ENCODE measurements at places on chromosomes 4 and X.

- DNase-seq = no peak
Observed at GRCh38 chr4:73206236-73206635, 52.4 kb downstream of the ANKRD17 start.

DNA sequence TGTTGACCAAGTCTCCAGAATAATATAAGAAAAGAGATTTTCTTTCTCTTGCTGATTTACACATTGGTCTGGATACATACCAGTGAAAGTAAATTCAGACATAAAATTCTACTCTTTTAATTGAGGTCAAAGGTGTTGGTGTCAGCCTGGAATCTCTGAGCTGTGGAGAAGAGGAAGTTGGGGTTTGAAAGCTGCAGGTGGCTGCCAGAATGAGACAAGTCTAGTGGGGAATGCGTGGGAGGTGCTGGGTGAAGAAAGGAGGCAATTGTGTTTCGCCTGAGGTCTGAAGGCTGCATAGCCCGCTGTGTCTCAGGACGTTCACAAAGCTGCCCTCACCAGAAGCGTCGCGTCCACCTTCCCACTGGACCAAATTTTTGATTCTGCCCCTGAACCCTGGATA, 31.2 kb downstream of the PHEX start:
- no peak for DNase-seq

DNA sequence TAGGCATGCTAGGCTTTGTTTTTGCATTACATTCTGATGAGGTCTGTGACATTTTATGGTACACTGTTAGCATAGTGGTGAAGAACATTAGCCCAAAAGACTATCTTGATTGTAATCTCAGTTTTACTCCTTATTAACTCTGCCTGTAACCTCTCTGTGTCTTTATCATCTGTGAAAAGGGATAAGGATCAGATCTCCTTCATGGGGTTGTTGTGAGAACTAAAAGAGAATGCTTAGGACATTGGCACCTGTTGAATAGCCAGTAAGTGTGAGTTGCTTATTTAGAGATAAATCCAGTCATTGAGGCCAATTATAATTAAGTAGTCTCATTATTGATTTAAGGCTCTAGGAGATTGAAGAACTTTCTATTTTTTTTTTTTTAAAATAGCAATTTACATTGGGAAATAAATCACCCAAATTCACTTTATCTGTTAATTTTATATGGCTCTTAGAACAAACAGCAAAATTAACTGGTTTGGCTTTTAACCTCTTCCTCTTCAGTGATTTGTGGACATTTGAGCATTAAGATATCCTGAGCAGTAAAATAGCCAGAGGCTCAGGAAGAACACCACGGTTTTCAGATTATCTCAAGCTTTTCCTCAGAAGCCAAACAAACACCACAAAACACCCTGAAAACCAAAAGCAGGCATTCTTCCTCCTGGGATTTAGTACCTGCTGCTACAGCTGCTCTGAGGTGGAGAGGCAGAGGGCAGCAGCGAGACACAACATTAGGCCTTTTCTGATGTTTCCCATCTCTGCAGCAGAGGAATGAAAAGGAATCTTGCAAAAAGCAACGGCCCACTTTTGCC, 192.9 kb downstream of the ARHGAP10 start:
- DNase-seq = peak; percentile 32

DNA sequence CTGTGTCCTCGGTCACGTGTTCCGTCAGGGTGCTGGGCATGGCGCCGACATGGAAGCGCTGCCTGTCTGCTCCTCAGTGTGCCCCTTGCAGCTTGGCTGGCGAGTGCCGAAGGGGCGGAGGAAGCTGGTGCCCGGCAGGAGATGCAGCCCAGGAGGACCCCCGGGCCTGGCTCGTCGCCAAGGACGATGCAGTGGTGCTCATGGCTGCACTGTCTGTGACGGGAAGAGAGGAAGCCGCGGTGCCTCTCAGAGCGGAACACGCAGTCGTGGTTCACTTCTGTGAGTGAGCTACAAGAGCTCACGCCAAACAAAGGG, 38.1 kb downstream of the FGFRL1 start:
- DNase-seq = peak; percentile 7

All from transverse colon (tissue), 4 donors.